ENCODE measurements at places on chromosomes 2 and 18. TPM values are rescaled to one million over a fixed set of nuclear protein-coding genes. Genes with fewer than 3 reads are reported as not detected.

The STAT4 gene
- 4.3 TPM for total RNA-seq

The ZFP36L2 gene
- 54.1 TPM for total RNA-seq

The CD226 gene
- 1.4 TPM for total RNA-seq

The LRRC30 gene
- 0.69 TPM for total RNA-seq

The VWA3B gene
- total RNA-seq: not detected

The GTF2A1L gene
- 1.5 TPM for total RNA-seq

The TMEM198 gene
- 0.99 TPM for total RNA-seq

The RNASEH1 gene
- 14.0 TPM for total RNA-seq

Data from skin of body (tissue), 3 donors.